RWPE2 (cell line): ENCODE measurements at places on chromosomes 3 and 15.

- DNase-seq: no peak
Observed at GRCh38 chr3:178320456-178321351, 215.5 kb upstream of the KCNMB2 start.

- DNase-seq: no peak
Observed at GRCh38 chr3:138824114-138824506, 10.6 kb downstream of the PIK3CB start.

DNA sequence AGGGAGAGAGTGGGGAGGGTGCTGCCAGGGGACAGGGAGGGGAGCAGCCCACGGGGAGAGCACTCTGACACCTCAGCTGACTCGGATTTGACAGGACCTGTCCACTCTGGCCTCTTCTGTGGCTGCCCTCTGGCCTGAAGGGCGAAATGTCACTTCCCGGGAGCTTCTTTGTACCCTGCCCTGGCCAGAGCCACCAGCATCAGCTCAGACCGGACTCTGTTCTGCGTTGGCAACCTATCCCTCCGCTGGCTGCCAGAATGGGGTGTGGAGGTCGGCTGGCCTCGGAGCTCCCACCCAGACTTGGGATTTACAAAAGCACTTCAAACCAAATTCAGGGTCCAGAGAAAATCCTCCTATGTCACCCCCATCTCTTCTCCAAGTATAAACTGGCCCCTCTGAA, 336.7 kb upstream of the FRG2C start:
- no peak for DNase-seq

DNA sequence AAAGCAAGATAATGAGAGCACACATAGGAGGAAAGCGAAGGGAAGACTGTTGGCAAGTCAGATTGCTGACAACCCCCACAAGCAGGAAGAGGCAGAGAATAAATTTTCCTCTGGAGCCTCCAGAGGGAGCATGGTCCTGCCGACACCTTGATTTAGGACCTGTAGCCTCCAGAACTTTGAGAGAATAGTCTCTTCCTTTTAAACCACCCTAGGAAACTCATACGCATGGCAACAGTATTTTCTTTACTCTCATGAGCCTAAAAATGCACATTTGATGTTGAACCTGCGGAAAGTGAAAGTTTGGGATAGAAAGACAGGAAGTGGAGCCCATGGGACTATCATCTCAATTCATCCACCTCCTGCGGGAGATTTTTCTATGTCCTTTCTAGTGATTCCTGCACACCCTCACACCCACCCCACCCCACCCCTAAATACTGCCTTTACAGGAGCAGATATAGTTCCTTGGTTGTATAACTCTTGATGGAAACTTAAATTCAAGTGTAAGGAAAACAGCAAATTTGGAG, 116.7 kb upstream of the LPP start:
- no peak for DNase-seq

DNA sequence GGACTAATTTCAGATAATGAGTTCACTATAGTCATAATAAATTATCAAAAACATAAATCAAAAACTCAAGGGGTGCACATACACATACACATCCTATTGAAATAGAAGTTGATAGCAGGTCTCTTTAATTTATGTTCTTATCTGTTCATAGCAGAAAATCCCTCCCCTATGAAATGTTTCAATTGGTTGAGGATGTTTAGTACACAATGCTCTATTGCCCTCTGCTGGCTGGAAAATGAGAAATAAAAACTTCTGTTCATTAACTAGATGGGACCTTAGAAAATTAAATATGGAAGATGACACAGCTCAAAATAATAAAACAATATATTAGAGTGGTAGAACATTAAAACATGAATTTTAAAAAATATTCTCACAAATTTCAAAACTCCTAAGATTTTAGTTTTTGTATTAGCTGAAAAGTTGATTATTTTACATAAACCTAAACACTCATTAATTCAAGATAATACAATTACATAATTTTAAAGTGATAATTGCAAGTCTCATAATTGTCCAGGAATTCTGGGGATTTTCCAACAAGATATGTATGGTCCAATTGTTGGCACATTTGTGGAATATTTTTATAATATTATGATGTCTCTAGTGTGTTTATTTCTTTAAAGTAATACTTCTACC, 735.0 kb downstream of the ROBO1 start:
- no peak for DNase-seq

- no peak for DNase-seq
Observed at GRCh38 chr15:71853543-71853942, 43.2 kb downstream of the NR2E3 start.

GRCh38 chr3:38109580-38110313, 27.2 kb downstream of the ACAA1 start:
- DNase-seq: no peak

- no peak for DNase-seq
Observed at GRCh38 chr3:25423780-25424588, 4.1 kb upstream of the RARB start.
